Stimulated activated CD4-positive, alpha-beta T cell treated with anti-CD3 and anti-CD28 coated beads, Interleukin-15, amount 100 ng/mL, for 24 hours (primary cell): ENCODE measurements at places on chromosomes 2 and 18.

- no peak for DNase-seq
Observed at GRCh38 chr2:195493416-195493815, 163.6 kb upstream of the SLC39A10 start.

DNA sequence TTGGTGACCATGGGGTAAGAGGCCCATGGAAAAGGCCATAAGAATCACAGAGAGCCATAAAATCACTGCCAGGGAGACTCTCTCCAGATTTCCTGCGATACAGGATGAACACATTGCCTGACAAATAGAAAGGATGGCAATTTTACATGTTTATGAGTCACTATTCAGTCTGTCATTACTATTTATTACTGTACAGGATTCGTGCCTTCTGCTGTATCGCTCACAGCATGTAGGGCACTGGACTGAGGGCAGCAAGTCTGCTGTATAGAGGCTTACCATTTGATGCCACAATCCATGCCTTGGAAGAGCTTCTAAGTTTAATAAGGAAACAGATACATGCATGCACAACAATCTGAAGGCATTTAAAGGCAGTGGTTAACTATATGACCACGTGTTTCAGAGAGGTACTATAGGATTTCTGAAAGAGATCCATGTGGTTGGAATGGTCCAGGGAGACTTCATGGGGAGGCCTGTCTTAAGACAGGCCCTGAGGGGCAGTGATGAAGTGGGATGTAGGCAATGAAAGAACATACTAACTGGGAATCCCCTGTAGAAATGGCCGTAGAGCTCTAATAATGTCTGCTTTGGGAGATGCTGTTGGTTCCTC lies 702.4 kb upstream of the RAB6C start:
- DNase-seq: no peak

- no peak for DNase-seq
Observed at GRCh38 chr18:28407681-28408080, 230.8 kb upstream of the CDH2 start.

DNA sequence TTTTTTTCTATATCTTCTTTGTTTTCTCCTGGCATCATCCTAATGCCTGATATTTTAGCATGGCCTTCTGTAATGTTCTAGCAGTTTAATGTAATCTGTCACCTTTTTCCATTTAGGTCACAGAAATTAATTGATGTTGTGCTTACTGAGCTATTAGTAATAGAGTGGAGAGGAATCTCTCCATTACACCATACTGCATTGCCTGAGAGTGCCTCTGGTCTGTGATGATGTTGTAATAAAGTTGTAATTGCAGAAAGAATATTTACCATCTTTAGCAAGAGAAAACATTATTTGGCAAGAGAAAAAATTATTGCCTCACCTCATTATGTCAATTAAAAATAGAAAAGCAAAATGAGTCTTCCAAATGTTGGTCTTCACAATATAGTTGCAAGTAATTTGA lies 213.2 kb downstream of the KCNJ3 start:
- DNase-seq: no peak

GRCh38 chr2:187338679-187339121 lies 109.4 kb downstream of the CALCRL start:
- DNase-seq: no peak
